SHP77 treated with DMSO at 0.1 percent for 48 hours (cell line): ENCODE measurements at places on chromosomes 2 and 18.

DNA sequence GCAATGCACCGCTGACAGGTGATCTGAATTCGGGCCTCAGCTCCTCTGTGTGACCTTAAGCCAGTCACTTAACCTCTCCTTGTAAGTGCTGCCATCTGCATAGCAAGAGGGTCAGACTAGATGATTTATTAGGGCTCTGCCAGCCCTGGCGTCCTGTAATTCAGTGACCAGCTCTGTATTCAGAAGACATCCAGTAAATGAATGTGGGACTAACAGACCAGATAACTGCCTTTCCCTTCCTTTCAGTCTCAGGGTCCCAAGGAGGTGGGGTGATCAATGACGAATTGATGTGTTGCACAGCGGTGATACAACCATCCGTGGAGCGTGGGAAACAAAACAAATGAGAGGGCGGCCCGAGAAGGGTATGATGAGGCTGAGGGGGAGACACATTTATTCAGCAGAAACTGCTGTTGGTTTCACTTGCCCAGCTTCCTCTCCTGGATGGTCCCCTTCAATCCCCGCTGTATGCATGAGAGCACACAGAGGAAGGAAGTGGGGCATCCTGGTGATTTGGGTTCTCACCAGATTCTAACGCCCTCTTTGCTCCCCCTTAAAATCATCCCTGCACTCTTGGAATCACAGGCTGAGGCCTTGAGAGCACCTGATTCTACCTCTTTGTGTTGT is 92.8 kb downstream of the VIT start:
- no peak for DNase-seq

DNA sequence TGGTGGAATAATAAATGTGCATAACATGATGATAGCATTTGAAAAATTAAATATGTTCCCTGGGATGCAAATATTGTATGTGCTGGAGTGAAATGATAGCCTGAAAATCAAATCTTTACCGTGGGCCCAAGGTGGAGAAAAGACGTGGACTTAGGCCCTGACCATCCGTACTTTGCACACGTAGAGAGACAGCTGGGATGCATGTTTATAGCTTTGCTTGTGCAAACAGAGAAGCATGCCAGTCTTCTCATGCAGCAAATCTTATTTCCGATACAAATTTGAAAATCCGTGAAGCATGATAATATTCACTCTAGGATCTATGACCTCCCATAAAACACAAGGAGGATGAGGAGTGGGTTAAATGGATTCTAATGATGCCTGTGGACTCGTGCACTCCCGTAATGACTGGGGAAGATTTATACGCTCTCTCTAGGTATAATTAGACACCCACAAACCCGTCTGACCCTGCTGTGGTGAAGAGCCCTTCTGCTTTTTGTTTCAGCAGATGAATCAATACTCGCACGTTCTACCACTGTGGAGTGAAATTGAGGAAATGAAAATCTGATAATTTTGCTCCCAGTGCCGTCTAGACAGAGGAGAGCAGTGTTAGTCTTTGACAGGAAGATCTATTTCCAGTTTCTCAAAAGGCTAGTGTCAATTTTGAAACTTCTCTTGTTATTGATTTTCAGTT is 810.3 kb upstream of the SALL3 start:
- DNase-seq, result no peak

GRCh38 chr18:61394983-61395382 is 61.8 kb downstream of the CDH20 start:
- no peak for DNase-seq

GRCh38 chr2:155035308-155035707 is 336.8 kb downstream of the KCNJ3 start:
- DNase-seq, result no peak

DNA sequence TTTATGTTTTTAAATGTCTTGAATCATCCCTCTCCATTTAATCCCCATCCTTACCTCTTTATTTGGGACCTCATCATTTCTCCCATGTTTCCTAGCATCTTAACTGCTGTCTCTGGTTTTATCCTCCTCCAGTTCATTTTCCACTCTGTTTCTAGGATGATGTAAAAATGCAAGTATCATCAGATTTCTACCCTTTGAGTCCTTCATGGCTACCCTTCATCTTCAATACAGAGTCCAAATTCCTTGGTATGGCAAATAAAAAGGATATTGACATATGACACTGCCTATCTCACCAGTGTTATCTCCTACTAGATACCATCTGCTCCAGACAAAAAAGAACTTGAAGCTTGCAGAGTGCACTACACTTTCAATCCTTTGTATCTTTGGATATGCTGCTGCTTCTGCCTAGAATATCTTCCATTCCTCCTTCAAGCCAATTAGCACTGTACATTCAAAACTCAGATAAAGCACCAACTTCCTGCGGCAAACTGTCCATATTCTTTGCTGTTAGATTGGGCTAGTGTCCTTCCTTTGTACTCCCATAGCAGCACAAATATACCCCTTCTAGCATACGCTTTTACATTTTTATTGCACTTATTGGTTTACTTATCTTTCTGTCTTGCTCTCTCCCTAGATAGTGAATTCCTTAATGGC is 24.6 kb upstream of the TLK1 start:
- DNase-seq, result no peak

DNA sequence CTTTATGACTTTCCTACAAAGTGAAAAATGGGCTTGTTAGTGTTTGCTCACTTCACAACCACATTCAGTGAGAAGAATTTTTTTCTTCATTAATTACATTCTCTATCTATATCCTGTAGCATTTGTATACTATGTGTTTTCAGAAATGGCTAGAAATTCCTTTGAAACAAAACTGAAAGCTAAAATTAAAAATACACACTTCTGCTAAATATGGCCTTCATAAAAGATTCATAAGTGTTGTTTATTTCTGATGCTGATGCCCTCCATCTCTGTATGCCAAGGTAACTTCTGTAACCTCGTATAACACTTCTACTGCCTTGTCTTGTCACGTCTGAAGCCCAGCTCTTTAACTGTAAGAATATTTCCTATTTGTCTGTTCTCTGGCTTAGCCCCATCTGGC is 59.8 kb downstream of the PMAIP1 start:
- no peak for DNase-seq

GRCh38 chr2:70870790-70871189 is 35.2 kb upstream of the CD207 start:
- DNase-seq, result no peak

- DNase-seq, result no peak
These were observed 101.3 kb downstream of the NCK2 start for GRCh38 chr2:105845976-105846375.

- DNase-seq, result no peak
These were observed 151.0 kb downstream of the PMAIP1 start for GRCh38 chr18:60050821-60051220.

DNA sequence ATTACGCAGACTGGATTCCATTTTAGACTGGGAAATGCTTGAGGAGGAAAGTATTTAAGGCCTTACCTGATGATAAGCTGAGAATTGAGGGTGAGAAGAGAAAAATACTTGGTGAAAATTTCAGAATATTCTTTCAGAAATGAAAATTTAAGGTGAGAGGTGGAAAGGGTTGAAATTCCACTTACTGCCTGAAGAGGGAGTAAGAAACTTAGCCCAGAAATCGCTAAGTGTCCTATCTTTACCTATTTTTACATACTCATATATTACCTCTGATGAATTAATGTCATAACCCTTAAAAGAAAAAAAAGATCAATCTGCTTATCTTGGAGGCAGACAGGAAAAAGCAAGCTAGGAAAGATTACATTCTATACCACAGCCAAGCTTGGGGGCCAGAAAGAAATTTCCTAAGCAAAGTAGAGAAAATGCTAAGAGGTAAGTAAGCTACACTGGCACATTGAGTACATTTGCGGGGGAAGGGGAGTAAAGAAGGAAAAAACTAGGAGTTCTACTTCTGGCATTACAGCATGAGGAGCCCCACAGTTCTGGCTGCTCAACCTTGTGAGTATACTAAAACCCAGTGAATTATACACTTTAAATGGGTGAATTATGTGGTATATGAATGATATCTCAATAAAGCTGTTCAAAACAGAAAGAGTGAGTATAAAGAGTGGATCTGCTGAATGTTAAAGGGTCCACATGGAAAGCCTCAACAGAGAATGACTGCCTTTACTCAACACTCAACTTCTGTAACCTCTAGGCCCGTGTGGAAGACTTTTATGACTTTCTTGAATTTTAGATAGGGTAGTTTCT is 33.8 kb downstream of the SMC6 start:
- no peak for DNase-seq
